ENCODE measurements at places on chromosomes 12 and 14. TPM values are rescaled to one million over a fixed set of nuclear protein-coding genes. Genes with fewer than 3 reads are reported as not detected.
A peak's percentile ranks its signal among the peaks of the same experiment; 100 is the strongest.

DNA sequence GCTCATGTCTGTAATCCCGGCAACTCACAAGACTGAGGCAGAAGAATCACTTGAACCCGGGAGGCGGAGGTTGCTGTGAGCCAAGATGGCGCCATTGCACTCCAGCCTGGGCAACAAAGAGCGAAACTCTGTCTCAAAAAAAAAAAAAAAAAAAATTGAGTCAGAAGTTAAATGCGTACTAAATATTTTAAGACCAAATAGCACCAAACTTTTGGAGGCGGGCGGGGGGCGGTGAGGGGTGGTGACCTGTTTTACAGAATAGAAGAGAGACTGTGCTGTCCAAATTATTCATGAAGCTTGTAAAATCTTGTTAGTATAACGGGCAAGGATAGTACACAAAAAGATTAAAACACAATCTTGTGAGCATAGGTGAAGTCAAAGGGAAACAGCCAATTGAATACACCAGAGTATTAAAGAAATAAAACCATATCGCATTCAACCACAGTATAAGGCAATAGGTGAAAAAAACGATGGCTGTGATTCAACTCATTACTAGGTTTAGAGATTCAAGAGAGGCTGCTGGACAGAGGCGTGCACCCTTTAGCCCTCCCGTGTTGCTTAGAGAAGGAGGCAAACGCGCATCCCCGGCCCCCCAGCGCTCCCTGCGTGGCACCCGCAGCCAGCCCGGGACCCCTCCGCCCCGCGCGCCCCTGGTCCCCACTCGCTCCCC lies 571 bp downstream of the ZNF891 start:
- peak overlapping the region; percentile 75 for H3K4me3 ChIP-seq
- no peaks in the 10 kb centered on the region for H3K36me3 ChIP-seq
- no peak for DNase-seq
- H3K4me1 ChIP-seq: no peaks in the 10 kb centered on the region

DNA sequence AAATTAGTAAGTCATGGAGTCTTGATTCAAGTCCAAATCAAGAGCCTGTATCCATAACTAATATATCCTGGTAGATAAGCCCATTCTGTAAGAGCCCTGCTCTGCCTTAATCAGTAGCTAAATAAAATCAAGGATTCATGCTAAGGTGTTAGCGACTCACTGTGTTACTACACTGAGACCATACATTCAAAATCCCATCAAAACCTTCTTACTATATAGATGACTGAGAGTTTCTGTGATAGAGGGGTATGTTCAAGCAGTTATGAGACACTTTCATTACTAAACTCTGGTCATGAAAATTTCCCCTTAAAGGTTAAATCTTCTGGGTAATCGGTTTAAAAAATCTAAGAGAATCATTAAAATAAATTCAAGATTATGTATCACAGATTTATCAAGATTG lies 78.5 kb downstream of the MDGA2 start:
- H3K27me3 ChIP-seq: no peaks in the 10 kb centered on the region
- no peak overlapping the region for H3K4me3 ChIP-seq
- no peaks in the 10 kb centered on the region for H3K4me1 ChIP-seq

GRCh38 chr12:108634341-108634751 lies 652 bp upstream of the SELPLG start:
- H3K36me3 ChIP-seq: no peaks in the 10 kb centered on the region
- no peak overlapping the region for H3K27ac ChIP-seq
- no peak for DNase-seq
- H3K4me1 ChIP-seq: peaks cover 3% of the 10 kb centered on the region
- H3K4me3 ChIP-seq: no peak overlapping the region
- H3K27me3 ChIP-seq: no peaks in the 10 kb centered on the region

The NPFF gene
- not detected for total RNA-seq

DNA sequence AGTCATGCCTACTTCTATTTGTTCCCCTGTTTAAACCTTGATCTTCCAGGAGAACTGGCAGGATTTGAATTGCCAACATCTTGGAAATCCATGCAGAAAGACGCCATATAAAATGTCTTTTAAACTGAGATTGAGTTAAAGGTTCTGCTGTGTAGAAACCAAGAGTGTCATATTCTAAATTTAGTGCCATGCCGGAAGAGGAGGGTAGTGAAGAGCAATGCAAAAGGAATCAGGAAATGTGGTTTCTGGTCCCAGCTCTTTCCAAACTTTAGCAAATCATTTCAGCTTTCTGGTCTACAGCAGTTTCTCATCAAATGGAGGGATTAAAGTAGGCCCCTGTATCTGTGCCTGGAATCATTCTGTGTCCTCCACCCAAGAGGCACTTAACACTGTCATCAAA lies 85.7 kb downstream of the BTG1 start:
- H3K36me3 ChIP-seq: no peaks in the 10 kb centered on the region
- H3K4me1 ChIP-seq: peaks cover 30% of the 10 kb centered on the region
- H3K27me3 ChIP-seq: no peaks in the 10 kb centered on the region
- H3K4me3 ChIP-seq: no peak overlapping the region
- no peak for DNase-seq

The OR6C6 gene
- not detected for total RNA-seq

GRCh38 chr14:104313674-104314073 lies 175.3 kb downstream of the KIF26A start:
- H3K4me1 ChIP-seq: no peaks in the 10 kb centered on the region
- no peaks in the 10 kb centered on the region for H3K27me3 ChIP-seq
- no peak for DNase-seq
- H3K4me3 ChIP-seq: no peak overlapping the region
- H3K36me3 ChIP-seq: no peaks in the 10 kb centered on the region

The PYGL gene
- 8.0 TPM for total RNA-seq

- no peak overlapping the region for H3K27ac ChIP-seq
- no peak for DNase-seq
- no peaks in the 10 kb centered on the region for H3K27me3 ChIP-seq
- no peak overlapping the region for H3K4me3 ChIP-seq
Observed at GRCh38 chr12:27583057-27583797, 59.2 kb downstream of the PPFIBP1 start.

GRCh38 chr12:54522243-54522642 lies 24.7 kb downstream of the NCKAP1L start:
- no peak overlapping the region for H3K4me3 ChIP-seq
- no peak overlapping the region for H3K27ac ChIP-seq
- no peaks in the 10 kb centered on the region for H3K36me3 ChIP-seq
- H3K27me3 ChIP-seq: no peaks in the 10 kb centered on the region
- H3K4me1 ChIP-seq: no peaks in the 10 kb centered on the region
- no peak for DNase-seq

- H3K27ac ChIP-seq: no peak overlapping the region
- peaks cover 22% of the 10 kb centered on the region for H3K36me3 ChIP-seq
- H3K4me1 ChIP-seq: peaks cover 11% of the 10 kb centered on the region
- H3K4me3 ChIP-seq: no peak overlapping the region
- no peaks in the 10 kb centered on the region for H3K27me3 ChIP-seq
Observed at GRCh38 chr12:67659292-67659691, 10.7 kb downstream of the DYRK2 start.

The NANOG gene
- total RNA-seq: 0.28 TPM

The TMEM119 gene
- 1.3 TPM for total RNA-seq

DNA sequence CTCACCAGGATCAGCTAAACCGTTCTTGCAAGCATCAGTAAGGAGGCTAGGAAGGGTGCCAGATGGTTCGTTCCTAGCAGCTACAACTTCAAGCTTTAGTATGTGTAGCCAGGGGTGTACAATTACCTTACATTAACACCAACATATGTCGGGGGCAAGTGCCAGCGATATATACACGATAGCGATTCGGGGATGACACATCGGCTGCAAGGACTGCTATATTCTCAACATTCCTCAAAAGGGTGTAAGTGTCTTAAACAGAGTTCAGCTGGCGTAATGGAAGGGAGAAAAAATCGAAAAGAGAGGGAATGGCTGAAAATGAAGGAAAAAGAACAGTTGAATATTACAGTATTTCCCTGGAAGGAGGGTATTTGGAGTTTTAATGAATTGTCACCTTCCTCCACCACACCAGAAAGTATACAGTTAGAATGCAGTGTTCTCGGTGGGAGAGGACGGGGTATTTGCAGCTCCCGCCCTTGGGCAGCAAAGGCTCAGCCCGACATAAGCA lies 545 bp downstream of the LIMA1 start:
- peak overlapping the region; percentile 37 for H3K27ac ChIP-seq
- no peaks in the 10 kb centered on the region for H3K36me3 ChIP-seq
- peak; percentile 45 for DNase-seq

DNA sequence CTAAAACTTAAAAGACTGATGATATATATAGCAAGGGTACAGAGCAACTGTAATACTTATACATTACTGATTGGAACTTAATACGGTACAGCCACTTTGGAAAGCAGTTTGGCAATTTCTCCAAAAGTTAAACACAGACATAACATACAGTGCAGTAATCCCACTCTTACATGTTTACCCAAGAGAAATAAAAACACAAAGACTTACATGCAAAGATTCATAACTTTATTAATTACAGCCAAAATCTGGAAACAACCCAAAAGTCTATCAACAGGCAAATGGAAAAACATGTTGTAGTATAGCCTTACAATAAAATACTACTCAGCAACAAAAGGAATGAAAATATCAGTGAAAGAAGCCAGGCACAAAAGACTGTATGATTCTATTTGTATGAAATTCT lies 84.6 kb downstream of the GARIN6 start:
- H3K27ac ChIP-seq: no peak overlapping the region
- no peaks in the 10 kb centered on the region for H3K4me1 ChIP-seq
- no peaks in the 10 kb centered on the region for H3K36me3 ChIP-seq

DNA sequence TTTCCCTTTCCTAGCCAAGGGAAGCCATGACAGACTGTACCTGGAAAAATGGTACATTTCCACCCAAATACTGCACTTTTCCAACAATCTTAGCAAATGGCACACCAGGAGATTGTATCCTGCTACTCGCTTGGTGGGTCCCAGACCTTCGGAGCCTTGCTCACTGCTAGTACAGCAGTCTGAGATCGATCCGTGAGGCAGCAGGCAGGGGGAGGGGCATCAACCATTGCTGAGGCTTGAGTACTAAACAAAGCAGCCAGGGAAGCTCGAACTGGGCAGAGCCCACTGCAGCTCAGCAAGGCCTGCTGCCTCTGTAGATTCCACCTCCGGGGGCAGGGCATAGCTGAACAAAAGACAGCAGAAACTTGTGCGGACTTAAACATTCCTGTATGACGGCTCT lies 218.8 kb downstream of the LRIG3 start:
- no peaks in the 10 kb centered on the region for H3K4me1 ChIP-seq
- no peak overlapping the region for H3K4me3 ChIP-seq
- H3K36me3 ChIP-seq: no peaks in the 10 kb centered on the region
- DNase-seq: no peak
- no peak overlapping the region for H3K27ac ChIP-seq

DNA sequence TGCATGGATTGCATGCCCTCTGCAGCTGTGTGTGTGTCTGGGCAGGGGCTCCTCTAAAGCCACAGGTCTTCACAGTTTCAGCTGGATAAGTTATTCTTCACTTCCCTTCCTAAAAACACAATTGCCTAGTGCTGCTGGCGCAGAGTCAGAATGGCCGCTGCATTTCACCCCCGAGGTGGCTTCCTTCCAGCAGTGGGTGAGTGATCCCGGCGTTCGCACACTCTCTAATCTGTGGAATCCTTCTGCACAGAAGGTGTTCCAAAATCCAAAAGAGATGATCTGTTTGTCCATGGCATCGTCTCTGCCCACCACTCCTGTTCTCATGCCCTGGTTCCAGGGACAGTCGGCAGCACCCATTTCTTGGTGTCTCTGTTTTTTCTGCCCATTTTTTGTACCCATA lies 340.7 kb downstream of the DPF3 start:
- no peak overlapping the region for H3K4me3 ChIP-seq
- H3K36me3 ChIP-seq: no peaks in the 10 kb centered on the region
- H3K27ac ChIP-seq: no peak overlapping the region

GRCh38 chr14:55354500-55354899 lies 57.1 kb downstream of the ATG14 start:
- peak; percentile 48 for DNase-seq
- no peak overlapping the region for H3K27ac ChIP-seq
- H3K27me3 ChIP-seq: no peaks in the 10 kb centered on the region
- no peak overlapping the region for H3K4me3 ChIP-seq

DNA sequence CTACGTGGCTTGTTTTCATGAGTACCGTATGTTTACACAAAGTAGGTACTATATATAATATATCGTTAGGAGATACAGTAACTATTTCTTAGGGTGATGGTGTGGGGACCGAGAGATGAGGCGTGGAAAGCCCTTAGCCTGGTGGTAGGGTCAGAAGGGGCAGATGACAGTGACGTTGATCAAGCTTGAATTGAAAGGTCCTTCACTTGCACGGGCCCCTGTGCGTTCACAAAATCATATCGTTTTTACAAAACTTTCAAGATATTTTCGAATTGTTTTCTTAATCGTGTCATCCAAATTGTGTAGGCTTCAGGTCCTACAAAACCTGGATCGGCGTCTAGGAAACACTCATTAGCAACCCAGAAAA lies 881 bp upstream of the SOS2 start:
- no peaks in the 10 kb centered on the region for H3K27me3 ChIP-seq
- peak overlapping the region; percentile 96 for H3K27ac ChIP-seq
- peak overlapping the region; percentile 79 for H3K4me3 ChIP-seq
- DNase-seq: no peak

The KRT79 gene
- 0.09 TPM for total RNA-seq

The AGAP2 gene
- 0.56 TPM for total RNA-seq

DNA sequence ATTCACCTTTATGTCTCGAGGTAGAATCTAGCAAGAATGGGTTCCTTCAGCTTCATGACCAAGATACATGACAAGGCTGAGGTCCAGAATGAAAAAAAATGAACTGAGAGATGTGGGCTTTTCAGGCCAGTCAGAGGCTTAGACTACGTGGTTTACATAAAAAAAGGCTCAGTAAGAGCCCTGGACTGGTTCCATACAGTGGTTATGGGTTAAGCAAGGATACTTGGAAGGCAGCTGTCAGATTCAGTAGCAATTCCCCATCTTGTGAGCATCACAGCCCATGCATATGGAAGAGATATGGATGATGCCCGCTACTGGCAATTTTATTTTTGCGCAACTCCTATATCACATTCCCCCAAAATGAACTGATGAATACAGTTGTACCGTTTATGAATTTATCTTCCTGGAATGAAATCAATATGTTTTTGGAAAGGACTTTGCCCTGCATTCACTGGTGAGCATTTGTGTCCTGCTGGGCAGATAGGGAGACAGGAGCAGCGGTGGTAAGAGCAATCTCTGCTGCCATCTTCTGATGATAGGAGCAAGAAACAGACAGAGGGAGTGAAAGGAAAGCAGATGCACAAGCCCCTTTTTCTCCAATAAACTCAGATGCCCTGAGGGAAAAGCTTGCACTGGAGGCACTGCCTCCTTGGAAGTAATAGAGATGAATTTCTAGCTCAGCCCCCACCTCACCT lies 280.4 kb downstream of the GALC start:
- H3K27me3 ChIP-seq: no peaks in the 10 kb centered on the region
- H3K4me3 ChIP-seq: no peak overlapping the region
- H3K4me1 ChIP-seq: no peaks in the 10 kb centered on the region
- DNase-seq: no peak
